ENCODE measurements at places on chromosomes 5 and 9. TPM values are rescaled to one million over a fixed set of nuclear protein-coding genes. Genes with fewer than 3 reads are reported as not detected.
A peak's percentile ranks its signal among the peaks of the same experiment; 100 is the strongest.

GRCh38 chr9:19117039-19117716 is 10.1 kb downstream of the PLIN2 start:
- no peak for DNase-seq

DNA sequence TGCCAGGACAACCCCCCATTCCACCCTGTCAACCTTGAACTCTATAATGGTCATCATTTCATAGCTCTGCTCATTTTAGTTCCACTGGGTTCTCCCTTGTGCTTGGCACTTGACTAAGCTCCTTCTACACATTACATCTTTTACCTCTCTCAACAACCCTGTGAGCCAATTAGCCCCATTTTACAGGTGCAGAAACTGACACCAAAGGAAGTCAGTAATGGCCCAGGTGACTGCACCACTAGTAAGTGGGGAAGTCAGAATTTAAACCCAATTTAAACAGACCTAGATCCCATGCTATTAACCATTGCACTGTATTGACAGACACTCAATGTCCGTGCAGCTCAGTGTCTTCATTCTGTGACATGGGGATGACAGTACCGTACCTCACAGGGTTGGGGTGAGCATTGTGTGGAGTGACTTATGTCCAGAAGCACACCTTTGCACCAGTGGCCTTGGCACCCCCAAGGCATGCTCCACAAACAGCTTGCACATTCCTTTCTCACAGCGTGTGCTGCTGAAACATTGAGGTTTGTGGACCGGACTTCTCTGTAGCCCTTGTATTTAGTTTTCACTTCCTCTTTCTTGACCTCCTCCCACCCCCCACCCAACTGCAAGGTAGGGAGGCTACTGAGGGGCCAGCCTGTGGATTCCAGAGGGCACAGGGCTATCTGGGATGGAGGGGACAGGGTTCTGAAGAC is 23.1 kb downstream of the IRF1 start:
- DNase-seq, result no peak

- no peak for DNase-seq
Observed at GRCh38 chr9:106632621-106633020, 230.3 kb upstream of the ZNF462 start.

DNA sequence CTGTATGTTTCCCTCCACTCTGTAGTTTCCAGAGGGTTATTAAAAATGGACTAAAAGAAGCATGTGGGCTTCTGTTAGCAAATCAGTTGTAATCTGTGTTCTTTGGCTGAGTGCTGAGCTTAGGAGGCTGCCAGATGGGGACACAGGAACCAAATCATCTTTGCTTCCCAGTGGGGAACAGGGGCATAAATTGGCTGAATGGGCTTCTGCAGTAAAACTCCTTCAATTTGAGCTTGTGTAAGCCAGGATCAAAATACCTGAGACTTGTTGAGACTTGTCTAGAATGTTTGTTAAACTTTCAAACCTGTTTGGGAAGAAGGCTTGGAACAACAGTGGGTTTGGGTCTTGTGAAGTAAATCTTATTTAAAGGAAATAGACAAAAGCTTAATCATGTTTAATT is 32.2 kb upstream of the TNFAIP8 start:
- no peak for DNase-seq

GRCh38 chr9:137244486-137245449 is 3.7 kb downstream of the TUBB4B start:
- DNase-seq, result no peak

GRCh38 chr5:42349163-42349562 is 74.1 kb upstream of the GHR start:
- DNase-seq, result no peak

SLC25A2 gene
- not detected for total RNA-seq

MYOZ3 gene
- not detected for total RNA-seq

GRCh38 chr9:3909966-3910650 is 384.3 kb upstream of the RFX3 start:
- no peak for DNase-seq

DNA sequence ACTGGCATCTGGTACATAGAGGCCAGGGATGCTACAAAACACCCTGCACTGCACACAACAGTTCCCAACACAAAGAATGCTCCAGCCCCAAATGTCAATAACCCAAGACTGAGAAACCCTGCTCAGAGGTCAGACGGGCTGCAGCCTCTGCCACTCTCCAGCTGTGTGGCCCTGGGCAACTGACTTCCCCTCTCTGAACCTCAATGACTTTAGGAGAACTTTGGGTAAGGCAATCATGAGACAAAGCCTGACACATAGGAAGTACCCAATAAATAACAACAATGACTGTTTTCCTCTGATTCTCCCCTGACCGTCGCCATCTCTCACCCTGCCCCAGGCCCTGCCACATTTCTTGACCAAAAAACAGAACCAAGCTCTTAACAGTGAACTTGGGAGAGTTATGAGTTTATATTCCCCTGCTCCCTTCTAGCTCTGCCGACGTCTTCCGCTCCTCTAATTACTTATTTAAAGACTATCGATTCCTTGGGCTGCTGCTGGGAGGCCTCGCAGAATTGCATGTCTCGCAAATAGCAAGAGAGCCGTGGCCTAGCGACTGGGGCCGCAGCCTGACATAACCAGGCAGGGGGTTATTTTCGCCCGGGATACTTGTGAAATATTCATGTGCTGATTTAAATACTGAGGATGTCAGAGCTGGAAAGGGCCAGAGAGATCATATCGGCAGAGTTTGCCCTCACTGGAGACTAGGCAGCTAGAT is 24.5 kb upstream of the CRB2 start:
- no peak for DNase-seq

- peak; percentile 7 for DNase-seq
Observed at GRCh38 chr5:78076351-78076750, 218.1 kb downstream of the AP3B1 start.

GKAP1 gene
- 2.7 TPM for total RNA-seq

GRCh38 chr9:101674165-101674564 is 64.3 kb downstream of the GRIN3A start:
- DNase-seq, result no peak

DNA sequence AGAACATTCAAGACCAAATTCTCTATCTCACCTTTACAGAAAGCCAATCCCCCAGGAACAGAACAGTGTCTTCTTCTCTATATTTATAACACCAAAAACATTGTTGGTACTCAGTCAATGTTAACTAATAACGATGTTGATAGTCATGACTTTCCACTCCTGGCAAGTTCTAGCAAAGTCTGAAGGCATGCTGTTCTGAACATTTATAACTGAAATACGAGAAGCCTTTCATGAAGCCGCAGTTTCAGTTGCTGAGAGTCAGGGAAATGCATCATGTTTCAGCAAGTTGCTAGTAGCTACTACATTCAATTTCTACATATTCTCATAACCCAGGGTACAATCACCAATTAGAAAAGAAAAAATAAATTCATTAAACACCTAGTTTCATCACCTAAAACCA is 301.4 kb downstream of the PDE4D start:
- DNase-seq, result no peak

GRCh38 chr5:168377525-168377924 is 86.1 kb downstream of the WWC1 start:
- DNase-seq, result no peak

GRCh38 chr5:103891151-103891550 is 328.6 kb upstream of the NUDT12 start:
- no peak for DNase-seq
